ENCODE measurements at places on chromosomes 4 and X. TPM values are rescaled to one million over a fixed set of nuclear protein-coding genes. Genes with fewer than 3 reads are reported as not detected.

DNA sequence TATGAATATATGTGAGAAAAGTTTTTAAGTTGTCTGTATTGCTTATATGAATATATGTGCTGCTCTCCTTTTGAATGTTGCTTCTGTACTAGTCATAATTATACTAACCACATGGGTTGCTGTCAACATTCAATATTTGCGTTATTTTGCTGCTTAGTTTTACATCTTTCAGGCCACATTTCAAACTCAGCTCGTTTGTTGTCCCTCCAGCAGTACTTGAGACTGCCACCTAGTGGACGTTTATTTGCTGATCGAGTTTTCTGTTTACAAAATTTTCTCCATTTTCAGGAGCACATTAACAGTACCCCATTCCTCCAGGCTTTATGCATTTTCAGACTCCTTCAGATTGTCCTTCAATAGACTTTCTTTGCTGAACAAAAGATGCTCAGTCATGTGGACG lies 75.8 kb downstream of the NUDT11 start:
- DNase-seq = peak; percentile 22

- DNase-seq = no peak
These were observed 335.8 kb downstream of the SH3BGRL start for GRCh38 chrX:81537723-81538122.

GRCh38 chr4:52655506-52655905 lies 3.6 kb downstream of the USP46 start:
- DNase-seq = no peak

- DNase-seq = no peak
These were observed 165.3 kb downstream of the GPM6A start for GRCh38 chr4:175646802-175647201.

Gene VSIG1
- 0.37 TPM for total RNA-seq

DNA sequence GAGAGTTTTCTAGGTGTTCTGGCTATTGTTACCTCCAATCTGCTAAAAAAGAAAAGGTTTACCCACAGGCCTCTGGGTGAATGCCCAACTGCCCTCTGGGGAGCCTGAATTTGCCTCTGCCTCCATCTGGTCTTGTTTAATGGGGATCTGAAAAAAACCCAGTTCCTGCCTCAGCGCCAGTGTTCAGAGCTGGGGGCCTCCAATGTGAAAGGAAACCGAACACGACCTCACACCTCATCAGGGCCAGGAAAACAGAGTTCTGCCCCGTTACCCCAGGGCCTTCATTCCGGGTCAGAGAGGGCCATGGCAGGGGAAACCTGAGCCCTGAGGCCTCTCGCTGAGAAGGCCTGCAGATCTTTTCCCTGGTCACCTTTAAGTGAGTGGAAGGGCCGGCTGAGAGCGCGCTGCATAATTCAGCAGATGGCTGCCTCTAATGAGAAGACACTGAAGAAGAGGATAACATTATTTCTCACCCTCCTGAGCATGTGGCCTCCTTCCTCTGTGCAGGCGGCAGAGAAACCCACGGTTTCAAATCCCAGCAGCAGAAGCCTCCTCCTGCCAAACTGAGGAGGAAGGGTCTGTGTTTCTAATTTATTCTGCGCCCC lies 6.8 kb downstream of the SEPTIN6 start:
- DNase-seq = no peak

DNA sequence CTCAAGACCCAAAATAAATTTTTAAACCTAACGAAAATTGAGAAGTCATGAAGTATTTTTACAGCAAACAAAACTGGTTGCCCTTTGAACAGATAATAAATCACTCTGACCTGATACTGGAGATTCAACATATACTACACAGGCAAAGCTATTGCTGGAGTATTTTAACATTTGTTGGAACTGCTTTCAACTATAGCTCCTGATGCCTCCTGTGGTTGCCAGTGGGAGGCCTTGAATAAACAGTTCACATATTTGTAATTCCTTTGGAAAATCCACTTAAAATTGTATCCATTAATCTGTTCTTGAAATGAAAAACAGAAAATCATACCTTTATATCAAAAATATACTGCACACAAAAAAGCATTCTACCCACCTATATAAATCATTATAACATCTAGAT lies 605.1 kb downstream of the KCTD8 start:
- no peak for DNase-seq

- DNase-seq = no peak
These were observed 102.3 kb upstream of the MAB21L2 start for GRCh38 chr4:150479657-150480056.

- DNase-seq = no peak
These were observed 100.3 kb downstream of the TENM3 start for GRCh38 chr4:182343453-182343852.

- DNase-seq = no peak
These were observed 6.3 kb upstream of the NKX1-1 start for GRCh38 chr4:1412376-1413203.

Gene PNCK
- total RNA-seq = not detected

DNA sequence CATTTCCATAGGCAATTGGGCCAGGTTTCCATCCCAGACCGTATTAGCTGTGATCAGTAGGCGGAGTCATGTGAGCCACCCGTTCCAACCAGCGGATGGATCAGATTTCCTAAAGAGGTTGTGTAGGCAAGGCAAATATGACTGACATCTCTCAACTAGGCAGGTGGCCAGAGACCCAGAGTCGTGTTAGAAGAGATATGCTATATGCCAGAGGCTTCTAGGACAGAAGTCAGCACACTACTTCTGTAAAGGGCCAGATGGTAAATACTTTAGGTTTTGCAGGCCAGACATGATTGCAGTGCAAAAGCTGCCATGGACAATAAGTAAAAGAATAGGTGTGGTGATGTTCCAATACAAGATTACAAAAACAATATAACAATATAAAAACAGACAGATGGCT lies 788.4 kb downstream of the RPA4 start:
- no peak for DNase-seq

DNA sequence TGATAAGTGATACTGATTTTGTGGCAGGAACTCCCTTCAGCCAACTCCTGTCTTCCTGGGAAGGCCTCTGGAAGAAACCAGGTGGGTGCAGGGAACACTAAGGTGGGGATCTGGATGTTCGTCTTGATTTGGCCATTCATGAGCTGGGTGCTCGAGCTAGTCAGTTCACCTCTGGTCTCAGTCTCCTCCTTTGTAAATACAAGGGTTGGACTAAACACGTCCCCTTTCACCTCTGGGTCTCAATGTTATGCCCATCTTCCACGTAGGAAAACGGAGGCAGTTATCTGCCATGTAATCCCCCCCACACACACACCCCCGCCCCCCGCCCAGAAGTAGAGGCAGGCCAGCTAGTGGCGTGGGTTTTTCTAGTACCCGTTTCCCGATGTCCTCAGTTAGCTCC lies 4.1 kb upstream of the RS1 start:
- no peak for DNase-seq

DNA sequence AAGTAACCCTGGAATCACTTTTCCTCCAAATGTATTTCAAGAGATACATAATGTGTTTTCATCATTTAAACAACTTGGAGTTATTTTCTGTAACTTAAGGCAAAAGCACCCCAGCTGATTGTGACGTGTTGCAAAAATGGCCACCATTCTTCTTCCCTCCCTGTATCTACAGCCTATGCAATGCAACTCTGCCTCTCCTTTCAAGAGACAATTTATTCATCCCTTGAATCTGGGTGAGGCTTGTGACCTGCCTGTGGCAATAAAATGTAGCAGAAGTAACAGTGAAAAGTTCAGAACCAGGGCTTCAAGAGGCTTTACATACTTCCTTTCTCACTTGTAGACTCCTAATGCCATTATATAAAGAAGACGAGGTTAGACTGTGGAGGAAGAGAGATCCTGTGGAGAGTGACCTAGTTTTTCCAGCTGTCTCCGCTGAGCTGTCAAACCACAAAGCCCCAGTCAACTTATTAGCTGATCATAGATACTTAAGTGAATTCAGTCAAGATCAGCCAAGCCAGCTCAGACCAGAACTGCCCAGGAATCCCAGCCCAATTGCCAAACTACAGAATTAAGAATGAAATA lies 81.0 kb upstream of the KLF3 start:
- no peak for DNase-seq

DNA sequence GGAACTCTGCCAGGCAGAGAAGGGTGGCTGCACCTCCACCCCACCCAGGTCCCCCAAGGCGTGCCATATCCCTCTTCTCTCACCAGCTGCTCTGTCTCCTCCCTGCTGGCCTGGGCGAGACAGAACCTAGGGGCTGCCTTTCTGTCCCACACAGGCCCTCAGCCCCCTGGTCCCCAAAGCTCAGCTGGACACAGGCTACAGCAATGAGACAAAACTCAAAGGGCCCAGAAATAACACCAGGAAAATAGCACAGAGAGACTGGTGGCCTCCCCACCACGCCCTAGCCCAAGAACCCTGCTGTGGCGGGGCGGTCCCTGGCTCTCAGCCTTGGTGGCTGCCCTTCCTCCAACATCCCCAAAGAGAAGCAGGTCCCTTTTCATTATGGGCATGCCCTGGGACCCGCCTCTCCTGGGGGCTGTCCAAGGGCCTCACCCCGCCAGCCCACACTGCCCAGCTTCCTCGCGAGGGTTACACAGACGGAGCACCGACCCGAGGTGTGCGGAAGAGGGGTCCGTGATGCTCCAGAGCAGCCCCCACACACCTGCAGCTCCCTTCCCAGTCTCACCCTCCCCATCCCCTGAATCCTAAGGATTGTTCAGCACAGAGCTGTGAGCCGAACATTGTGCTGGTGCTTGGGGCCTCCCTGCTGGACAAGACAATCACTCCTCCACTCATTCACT lies 67.7 kb upstream of the HMX1 start:
- DNase-seq = no peak

Gene SSX3
- total RNA-seq = not detected

GRCh38 chrX:41921492-41922430 lies 1.6 kb downstream of the CASK start:
- DNase-seq = peak; percentile 21

- no peak for DNase-seq
These were observed 30.1 kb upstream of the NUP54 start for GRCh38 chr4:76178296-76178695.

DNA sequence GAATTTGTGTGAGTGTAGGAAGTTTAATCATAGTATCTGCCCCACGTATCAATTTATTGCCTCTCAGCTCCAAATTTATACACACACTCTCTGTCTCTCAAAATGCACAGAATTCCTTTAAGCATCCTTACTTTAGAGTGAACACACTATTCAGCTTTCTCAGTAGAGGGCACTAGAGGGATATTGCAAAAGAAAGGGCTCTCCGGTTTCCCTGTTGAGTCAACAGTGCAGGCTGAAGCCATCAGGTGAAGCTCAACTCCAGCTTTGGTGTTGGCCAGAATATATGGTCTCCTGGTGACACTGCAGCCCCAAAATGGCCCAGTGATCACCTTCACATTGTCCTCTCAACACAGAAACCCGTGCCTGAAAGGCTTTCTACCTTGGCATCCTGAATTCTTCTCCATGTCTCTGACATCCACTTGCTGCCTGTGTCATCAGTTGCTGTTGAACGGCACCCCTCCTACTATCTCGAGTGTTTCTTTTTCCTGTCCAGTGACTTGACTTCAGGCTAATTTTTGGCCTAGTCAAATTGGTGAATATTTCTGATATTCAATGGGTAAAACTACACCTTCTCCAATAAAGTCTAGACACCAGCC lies 670.5 kb downstream of the GABRG1 start:
- no peak for DNase-seq

DNA sequence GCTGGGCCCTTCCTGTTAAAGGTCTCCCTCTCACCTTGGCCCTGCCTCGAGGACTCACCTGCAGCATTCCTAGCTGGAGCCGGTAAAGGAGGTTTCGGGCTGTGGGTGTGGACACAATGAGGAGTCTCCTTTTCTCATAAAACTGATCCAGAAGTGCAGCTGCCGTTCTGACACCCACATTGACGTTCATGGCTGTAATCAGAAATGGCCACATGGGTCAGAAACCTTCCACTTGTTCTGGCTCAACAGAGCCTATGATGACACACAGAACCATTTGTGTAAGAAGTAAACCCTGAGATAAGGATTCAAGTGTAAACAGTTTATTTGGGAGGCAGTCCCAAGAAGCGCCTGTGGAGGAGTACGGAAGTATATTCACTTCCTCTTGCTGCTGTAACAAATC lies 63.8 kb downstream of the SRPX start:
- DNase-seq = no peak

- no peak for DNase-seq
These were observed 64.5 kb upstream of the STX18 start for GRCh38 chr4:4606321-4606720.

Gene POU4F2
- not detected for total RNA-seq

- DNase-seq = no peak
These were observed 93.5 kb downstream of the GRXCR1 start for GRCh38 chr4:42985976-42986375.

GRCh38 chr4:3611778-3612177 lies 79.6 kb upstream of the LRPAP1 start:
- DNase-seq = no peak

GRCh38 chr4:166957451-166957850 lies 276.8 kb downstream of the SPOCK3 start:
- DNase-seq = no peak

- DNase-seq = no peak
These were observed 38.4 kb upstream of the CLNK start for GRCh38 chr4:10722957-10723356.

DNA sequence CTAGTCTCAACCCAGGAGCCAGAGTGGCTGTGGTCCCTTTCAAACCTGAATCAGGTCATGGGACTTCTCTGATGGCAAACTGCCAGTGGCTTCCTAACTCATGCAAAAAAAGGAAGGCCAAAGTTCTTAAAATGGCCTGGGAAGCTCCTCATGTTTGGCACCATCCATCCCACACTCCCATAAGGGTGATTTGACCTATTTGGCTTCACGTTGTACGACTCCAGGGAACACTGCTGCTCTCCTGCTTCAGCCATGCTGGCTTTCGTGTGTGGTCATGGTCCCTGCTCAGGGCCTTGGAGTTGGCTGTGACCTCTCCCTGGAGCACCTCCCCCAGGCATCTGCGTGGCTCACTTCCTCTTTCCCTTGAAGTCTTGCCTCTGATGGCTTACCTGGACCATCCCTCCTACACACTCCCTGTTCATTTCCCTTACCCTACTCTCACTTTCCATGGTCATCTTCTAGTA lies 12.8 kb upstream of the TMSB4X start:
- DNase-seq = no peak

Gene AR
- total RNA-seq = 14.8 TPM

Gene GPR101
- not detected for total RNA-seq

DNA sequence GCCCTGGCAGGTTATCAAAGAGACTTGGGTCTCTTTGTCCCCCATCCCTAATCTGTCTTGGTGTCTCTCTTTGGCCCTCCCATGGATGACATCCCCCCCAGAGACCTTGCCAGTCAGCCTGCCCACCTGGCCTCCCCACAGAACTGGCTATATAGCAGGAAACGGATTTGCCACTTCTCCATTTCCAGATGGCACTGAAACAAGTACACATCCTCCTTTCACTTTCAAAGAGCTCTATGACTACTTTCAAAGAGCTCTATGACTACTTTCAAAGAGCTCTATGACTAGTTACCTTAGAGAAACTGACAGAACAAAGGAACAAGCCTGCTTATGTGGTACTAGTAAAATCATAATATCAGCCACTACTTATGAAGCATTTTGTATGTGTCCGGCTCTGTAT lies 175.3 kb downstream of the MAML3 start:
- no peak for DNase-seq

- DNase-seq = no peak
These were observed 292.7 kb downstream of the SPOCK3 start for GRCh38 chr4:166941629-166942028.

Gene TCEAL5
- total RNA-seq = not detected

Gene TMPRSS11A
- total RNA-seq = not detected
